Parietal lobe (tissue), 2 donors: ENCODE measurements at places on chromosomes 11 and 22. TPM values are rescaled to one million over a fixed set of nuclear protein-coding genes. Genes with fewer than 3 reads are reported as not detected.

Gene MS4A18
- total RNA-seq: not detected

Gene ZP1
- total RNA-seq: not detected

Gene CACNA1I
- 13.5 TPM for total RNA-seq

Gene SPTBN2
- total RNA-seq: 182 TPM

Gene PKDREJ
- under 0.01 TPM for total RNA-seq

Gene SLC22A25
- total RNA-seq: not detected

Gene MED17
- 81.1 TPM for total RNA-seq

Gene POU2AF1
- not detected for total RNA-seq

Gene TRIM51
- total RNA-seq: not detected

Gene PIWIL4
- total RNA-seq: 13.8 TPM

Gene BIK
- total RNA-seq: not detected

Gene CCDC157
- 9.4 TPM for total RNA-seq

Gene PDGFD
- total RNA-seq: 13.1 TPM

Gene DNAJB7
- total RNA-seq: not detected

Gene KCNJ5
- 0.63 TPM for total RNA-seq
